ENCODE measurements at places on chromosomes 2 and 18. TPM values are rescaled to one million over a fixed set of nuclear protein-coding genes. Genes with fewer than 3 reads are reported as not detected.

Gene ANKRD29
- 2.0 TPM for total RNA-seq

Gene KLHL14
- total RNA-seq: 22.1 TPM

Gene TXNDC2
- not detected for total RNA-seq

Gene IGFBP5
- 522 TPM for total RNA-seq

Gene CD8A
- total RNA-seq: 0.47 TPM

Gene TANC1
- total RNA-seq: 87.3 TPM

Gene PIEZO2
- total RNA-seq: 31.1 TPM

Gene ARHGAP28
- 56.5 TPM for total RNA-seq

Gene RBBP8
- total RNA-seq: 29.5 TPM
